ENCODE measurements at places on chromosomes 1 and 21. TPM values are rescaled to one million over a fixed set of nuclear protein-coding genes. Genes with fewer than 3 reads are reported as not detected.

UMODL1 gene
- not detected for polyA plus RNA-seq

DCST2 gene
- 0.38 TPM for polyA plus RNA-seq

- no peak for DNase-seq
These were observed 2.5 kb downstream of the TGFBR3 start for GRCh38 chr1:91883470-91883869.

- DNase-seq, result no peak
These were observed 7.4 kb downstream of the LDLRAP1 start for GRCh38 chr1:25550683-25551310.
